ENCODE measurements at places on chromosomes 4 and X.

DNA sequence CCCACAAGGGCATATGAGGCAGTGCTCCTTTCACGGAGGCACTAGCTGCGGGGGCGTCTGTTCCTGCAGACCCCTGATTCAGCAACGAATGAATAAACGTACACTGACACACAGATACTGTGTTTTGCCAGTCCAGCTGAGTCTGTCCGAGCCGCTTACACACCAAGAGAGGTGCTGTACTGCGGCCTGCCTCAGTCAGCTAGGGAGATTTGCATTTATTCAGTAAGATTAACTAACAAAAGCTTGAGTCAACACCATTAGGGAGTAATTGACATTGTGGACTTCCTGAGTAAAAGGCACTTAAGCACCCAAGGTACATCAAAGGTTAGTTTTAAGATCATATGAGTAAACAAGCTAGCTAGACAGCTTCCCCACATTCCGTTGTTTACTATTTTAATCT lies 31.0 kb upstream of the BEX4 start:
- DNase-seq, result no peak

GRCh38 chrX:44002567-44002966 lies 29.4 kb upstream of the NDP start:
- no peak for DNase-seq

- DNase-seq, result no peak
Measured at GRCh38 chr4:98514741-98515469, 143.5 kb downstream of the TSPAN5 start.

- DNase-seq, result no peak
Measured at GRCh38 chrX:14352511-14352910, 176.8 kb upstream of the GLRA2 start.

GRCh38 chr4:20412072-20412471 lies 160.4 kb downstream of the SLIT2 start:
- no peak for DNase-seq

DNA sequence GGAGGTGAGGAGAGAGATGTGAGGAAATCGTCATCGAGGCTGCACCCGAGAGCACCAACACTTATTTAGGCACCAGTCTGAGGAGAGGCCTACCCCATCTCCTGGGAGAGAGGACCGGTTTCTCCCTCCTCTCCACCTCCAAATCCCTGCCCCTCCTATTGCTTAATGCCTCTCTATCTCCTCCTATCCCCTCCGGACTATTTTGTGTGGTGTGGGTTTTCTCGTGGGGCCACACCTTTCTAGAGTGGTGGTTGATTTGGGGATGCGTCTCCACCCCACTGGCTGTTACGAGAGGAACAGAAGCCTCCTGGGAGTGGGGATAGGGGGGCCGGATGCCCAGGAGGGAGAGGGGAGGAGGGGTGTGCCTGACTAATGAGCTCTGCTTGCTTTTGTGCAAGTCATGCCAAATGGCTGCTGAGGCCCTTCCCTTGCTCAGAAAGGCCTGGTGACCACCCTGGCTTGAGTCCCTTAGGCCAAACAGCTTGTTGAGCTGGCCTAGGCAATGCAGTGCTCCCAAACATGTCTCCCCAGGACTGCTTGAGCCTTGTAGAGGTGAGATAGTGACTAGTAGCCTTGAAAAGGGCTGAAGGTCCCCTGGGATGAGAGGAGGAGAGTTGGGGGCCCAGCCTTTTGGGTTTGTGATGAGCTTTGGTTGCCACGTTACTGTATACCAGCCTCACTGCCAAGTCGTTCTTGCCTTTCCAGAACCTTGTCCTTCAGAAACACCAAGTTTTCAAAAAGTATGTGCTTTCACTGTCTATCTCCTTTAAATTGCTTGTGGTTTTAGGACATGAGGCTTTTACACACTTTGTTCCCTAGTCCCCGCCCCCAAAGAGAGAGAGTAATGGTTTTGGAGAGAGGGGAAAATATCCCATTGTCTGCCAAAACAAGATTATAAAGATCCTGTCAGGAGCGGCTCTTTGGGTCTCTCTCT lies 1.2 kb downstream of the MSN start:
- DNase-seq, result peak; percentile 49

DNA sequence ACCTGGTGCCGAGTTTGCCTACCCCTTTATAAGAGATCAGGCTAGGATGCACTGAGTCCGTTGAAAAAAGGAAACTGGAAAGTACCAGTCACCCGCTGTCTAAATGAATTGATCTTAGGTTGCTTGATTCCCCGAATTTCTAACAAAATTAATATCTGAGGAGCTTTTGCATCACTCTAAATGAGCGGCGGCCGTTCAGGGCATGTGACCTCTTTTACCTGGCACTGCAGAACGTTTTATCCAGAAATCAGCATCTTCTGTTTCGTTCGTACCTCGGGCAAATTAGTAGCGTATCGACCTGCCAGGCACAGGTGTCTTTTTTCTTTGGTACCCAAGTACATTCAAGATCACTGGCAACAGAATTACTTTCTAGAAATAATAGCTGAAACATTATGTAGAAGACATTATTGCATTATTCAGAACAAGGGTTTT lies 876 bp downstream of the KLHL2 start:
- no peak for DNase-seq

- DNase-seq, result no peak
Measured at GRCh38 chrX:44011506-44011905, 38.3 kb upstream of the NDP start.

GRCh38 chr4:107603430-107603829 lies 116.6 kb downstream of the PAPSS1 start:
- no peak for DNase-seq

GRCh38 chrX:21721195-21721594 lies 36.7 kb downstream of the SMPX start:
- no peak for DNase-seq

GRCh38 chr4:183391204-183391603 lies 53.2 kb upstream of the CDKN2AIP start:
- DNase-seq, result no peak

GRCh38 chr4:14254252-14254651 lies 626.7 kb upstream of the BOD1L1 start:
- no peak for DNase-seq

DNA sequence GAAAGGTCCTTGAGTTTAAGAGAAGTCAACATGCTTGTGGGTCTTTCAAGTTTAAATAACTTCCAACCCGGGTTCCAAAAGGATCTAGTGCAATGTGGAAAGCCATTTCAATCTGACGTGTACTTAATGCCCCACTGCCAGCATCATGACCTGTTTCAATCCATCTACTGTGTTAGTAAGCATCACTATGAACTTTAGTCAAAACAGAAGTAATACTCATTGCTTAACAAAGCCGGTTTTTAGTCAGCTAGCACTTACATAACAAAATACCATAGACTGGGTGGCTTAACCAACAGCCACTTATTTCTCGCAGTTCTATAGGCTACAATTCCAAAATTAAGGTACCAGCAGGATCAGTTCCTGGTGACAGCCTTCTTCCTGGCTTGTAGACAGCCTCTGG lies 677.5 kb downstream of the DMD start:
- no peak for DNase-seq

DNA sequence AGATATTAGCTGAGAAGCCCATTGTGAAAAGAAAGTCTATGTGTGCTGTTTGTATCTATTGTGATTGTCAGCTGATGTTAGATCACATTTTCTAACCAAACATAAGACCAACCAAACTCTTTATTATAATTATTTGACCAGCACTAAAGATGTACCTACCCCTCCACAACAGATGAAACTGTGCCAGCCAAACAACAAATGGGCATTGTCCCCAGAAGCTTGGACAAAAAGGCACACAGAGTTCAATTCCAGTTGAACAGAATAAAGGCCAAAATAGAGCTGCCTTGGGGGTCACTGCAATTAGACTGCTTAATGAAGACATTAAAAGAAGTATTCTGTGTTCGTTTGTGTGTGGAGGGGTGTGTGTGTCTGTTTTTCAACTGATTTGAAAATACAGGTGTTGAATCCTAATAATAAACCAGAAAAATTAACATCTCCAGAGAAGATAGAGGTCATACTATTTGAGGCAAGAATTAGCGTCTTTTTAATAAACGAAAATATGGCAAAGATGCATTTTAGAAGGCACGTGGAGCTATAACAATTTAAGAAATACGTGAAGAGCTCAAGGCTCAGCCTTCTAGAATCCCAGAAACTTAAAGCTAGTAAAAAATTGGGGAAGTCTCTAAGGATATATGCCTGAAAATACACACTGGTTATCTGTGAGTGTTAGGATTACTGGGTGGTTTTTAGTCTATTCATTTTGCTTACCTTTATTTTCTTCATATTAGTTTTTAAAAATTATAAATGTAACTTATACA lies 2.2 kb downstream of the SPP1 start:
- DNase-seq, result no peak

DNA sequence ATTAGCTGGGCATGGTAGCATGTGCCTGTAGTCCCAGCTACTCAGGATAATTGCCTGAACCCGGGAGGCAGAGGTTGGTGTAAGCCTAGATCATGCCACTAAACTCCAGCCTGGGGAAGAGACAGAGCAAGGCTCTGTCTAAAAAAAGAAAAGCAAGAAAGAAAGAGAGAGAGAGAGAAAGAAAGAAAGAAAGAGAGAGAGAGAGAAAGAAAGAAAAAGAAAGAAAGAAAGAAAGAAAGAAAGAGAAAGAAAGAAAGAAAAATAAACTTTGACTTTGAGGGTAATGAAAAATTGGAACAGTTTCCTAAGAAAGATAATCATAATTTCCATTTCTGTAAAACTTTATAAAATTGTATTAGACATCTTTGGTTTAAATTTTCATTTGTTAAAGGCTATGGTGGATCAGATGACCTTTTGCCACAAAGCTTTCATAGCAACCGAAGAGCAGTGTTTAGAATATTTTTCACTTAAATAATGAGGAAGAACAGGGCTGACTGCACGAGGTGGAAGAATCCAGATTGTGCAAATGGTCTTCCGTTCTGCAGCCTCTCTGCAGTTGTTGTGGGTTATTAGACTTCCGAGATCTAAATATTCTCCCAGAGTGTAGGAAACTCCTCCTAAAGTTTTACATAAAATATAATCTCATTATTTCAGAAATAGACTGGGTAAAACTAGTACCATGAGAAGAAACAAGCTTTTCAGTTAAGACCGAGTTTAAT lies 55.9 kb downstream of the RBM47 start:
- DNase-seq, result no peak

- DNase-seq, result no peak
Measured at GRCh38 chrX:137742846-137743245, 176.9 kb downstream of the ZIC3 start.

DNA sequence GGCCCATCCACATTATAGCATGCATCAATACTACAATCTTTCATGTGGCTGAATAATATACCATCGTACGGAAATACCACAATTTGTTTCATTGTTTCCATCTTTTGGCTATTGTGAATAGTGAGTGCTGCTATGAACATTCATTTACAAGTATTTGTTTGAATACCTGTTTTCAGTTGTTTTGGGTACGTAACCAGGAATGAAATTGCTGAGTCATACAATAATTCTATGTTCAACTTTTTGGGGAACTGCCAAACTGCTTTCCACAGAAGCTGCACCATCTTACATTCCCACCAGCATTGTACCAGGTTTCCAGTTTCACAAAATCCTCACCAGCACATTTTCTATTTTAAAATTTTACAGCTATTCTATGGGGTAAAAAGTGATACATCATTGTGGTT lies 28.5 kb upstream of the MANBA start:
- no peak for DNase-seq

DNA sequence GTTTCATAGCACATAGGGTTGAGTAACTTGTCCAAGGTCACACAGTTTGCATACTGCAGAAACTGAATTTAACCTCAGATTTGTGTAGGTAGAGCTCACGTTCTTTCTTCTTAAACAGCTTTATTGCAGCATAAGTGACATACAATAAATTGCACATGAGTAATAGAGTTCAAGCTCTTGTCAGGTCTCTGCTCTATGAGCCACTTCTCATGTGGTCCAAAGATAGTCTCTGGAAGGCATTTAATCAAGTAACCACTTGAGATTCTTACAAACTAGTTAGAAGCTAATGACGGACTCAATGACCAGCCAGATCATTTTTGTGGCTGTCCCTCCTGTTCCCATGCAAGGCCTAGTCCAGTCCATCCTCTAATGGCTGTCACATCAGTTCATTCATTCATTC lies 68.9 kb downstream of the MAOB start:
- no peak for DNase-seq

DNA sequence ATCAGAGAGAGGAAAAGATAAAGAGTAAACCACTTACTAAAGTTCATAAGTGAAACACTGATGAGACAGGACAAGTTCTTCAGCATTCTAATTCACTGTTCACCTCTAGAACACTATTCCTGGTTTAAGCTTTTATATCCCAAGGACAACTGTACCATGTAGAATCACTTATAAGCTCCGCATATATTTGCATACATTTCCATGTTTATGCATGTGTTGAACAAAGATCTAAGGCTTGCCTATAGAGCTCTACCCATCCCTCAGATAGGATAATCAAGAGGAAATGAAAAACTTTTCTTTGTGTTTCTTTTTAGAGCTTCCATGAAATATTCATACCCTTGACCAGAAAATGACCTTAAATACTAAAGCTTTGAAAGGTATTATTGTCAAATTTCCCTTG lies 156.9 kb upstream of the BMP3 start:
- no peak for DNase-seq

- no peak for DNase-seq
Measured at GRCh38 chr4:152458801-152459302, 77.0 kb downstream of the FBXW7 start.

- DNase-seq, result no peak
Measured at GRCh38 chr4:124862261-124862660, 149.7 kb upstream of the ANKRD50 start.

- DNase-seq, result no peak
Measured at GRCh38 chrX:13863324-13863723, 46.4 kb upstream of the GPM6B start.

GRCh38 chr4:22911285-22911684 lies 218.5 kb downstream of the GBA3 start:
- DNase-seq, result no peak

GRCh38 chr4:108168671-108169523 lies at the start of gene LEF1:
Gene LEF1 (minus strand): TSS chr4:108168932. CDS start chr4:108167767, 1,165 bp downstream.
- peak; percentile 74 for DNase-seq

GRCh38 chr4:8029689-8030088 lies 90.0 kb upstream of the AFAP1 start:
- DNase-seq, result no peak
